Effector memory CD4-positive, alpha-beta T cell (primary cell): ENCODE measurements at places on chromosomes 1 and 21.

DNA sequence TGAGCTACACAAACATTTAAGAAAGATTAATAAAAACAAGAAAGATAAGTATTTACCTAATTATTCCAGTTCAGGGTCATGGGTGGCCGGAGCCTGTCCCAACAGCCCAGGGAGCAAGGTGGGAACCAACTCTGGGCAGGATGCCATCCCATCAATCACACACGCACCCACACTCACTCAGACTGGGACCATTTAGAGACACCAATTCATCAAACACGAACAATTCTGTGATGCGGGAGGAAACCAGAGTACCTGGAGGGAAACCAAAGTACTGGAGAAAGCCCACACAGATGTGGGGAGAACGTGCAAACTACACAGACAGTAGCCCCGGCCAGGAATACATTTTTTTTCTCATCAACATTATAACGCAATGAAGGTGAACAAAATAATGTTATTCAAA is 16.2 kb downstream of the WASF2 start:
- H3K4me1 ChIP-seq = peaks cover 8% of the 10 kb centered on the region
- no peak overlapping the region for H3K27ac ChIP-seq
- H3K27me3 ChIP-seq = no peaks in the 10 kb centered on the region

- H3K36me3 ChIP-seq = no peaks in the 10 kb centered on the region
- no peaks in the 10 kb centered on the region for H3K4me1 ChIP-seq
- no peak overlapping the region for H3K4me3 ChIP-seq
- H3K27ac ChIP-seq = no peak overlapping the region
These were observed 292.4 kb downstream of the PLPP3 start for GRCh38 chr1:56286956-56287355.

DNA sequence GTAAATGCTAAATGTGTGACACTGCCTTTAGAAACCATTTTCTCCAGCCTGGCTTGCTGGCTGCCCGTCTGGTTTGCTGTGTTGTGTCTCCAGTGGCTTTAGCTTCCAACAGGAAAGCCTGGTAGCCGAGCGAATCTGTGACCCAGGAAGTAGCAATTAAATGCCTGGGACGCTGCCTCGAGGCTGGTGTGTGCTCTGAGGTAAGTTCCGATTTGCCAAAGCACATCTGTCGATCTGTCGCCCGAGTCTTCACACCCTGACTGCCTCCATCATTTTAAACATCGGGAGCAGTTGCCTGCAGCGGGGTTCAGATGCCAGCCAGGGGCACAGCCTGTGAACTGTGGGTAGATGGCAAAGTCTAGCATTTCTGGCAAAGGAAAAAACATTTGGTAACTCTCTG is 2.2 kb downstream of the MIB2 start:
- peaks cover 14% of the 10 kb centered on the region for H3K4me1 ChIP-seq
- no peak overlapping the region for H3K27ac ChIP-seq
- H3K4me3 ChIP-seq = no peak overlapping the region
- no peak for DNase-seq
- H3K27me3 ChIP-seq = no peaks in the 10 kb centered on the region

DNA sequence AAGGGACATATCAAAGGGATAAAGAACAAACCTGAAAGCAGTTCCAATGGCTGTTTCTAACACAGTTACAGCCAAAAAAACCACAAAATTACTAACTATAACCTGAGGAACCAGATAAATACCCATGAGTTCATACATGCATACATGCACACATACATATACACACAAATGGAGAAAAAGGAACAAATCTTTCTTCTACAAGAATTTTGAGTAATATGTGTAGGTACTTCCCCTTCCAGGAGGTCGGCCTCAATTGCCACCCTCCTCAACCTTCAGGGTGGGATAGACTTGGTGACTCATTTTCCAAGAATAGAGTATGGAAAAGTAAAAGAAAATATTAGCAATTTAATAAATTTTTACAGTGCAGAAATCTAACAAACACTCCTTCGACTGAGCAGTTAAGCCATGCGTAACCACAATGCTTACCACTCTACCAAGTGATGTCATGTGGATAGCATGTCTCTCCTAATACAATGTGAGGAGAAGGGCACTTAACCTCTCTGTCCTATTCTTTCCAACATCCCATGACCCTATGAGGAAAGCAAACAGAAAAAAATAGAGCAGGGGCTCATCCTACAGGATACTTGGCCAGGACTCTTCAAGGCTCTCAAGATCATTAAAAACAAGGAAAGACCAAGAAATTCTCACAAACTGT is 243.0 kb upstream of the RUNX1 start:
- no peaks in the 10 kb centered on the region for H3K36me3 ChIP-seq
- no peak overlapping the region for H3K4me3 ChIP-seq
- no peak overlapping the region for H3K27ac ChIP-seq
- no peaks in the 10 kb centered on the region for H3K27me3 ChIP-seq
- DNase-seq = no peak

- no peak for DNase-seq
- H3K27me3 ChIP-seq = no peaks in the 10 kb centered on the region
- no peak overlapping the region for H3K27ac ChIP-seq
- H3K36me3 ChIP-seq = no peaks in the 10 kb centered on the region
These were observed 9.2 kb downstream of the AGPAT3 start for GRCh38 chr21:43874085-43874805.

- DNase-seq = no peak
- no peak overlapping the region for H3K4me3 ChIP-seq
- H3K27ac ChIP-seq = no peak overlapping the region
- no peaks in the 10 kb centered on the region for H3K4me1 ChIP-seq
- H3K27me3 ChIP-seq = peaks cover 6% of the 10 kb centered on the region
These were observed 363.4 kb downstream of the PDE4B start for GRCh38 chr1:66156144-66156543.

DNA sequence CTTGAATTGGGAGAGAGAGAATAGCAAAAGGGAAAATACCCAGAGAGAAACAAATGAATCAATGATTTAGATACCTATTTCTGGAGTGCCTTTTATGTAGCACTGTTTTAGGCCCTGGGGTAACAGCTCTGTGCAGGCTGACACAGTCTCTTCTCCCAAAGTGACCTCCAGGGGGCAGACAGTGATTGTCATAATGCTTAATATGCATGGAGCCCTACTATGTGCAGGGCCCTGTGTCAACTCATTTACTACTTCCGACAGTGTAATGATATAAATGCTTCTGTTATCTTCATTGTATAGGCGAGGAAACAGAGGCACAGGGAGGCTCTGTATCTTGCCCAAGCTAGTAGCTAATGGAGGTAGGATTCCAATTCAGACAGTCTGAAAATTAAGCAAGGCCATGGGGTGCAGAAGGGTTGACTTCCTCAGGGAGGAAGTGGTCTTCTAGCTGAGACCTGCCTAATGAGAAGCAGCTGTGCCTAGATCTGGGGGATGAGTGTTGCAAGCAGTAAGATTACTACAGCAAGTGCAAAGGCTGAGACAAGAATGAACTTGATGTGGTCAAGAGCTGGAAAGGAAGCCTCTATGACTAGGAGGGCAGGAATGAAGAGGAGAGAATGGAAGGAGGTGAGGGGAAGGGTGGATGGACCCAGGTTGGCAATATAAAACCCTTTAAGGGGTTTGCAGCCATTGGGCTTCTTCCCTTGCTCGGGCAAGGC is 16.2 kb upstream of the SERINC2 start:
- peaks cover 3% of the 10 kb centered on the region for H3K4me1 ChIP-seq
- DNase-seq = no peak
- H3K27ac ChIP-seq = no peak overlapping the region
- H3K27me3 ChIP-seq = no peaks in the 10 kb centered on the region

GRCh38 chr1:4133297-4133938 is 233.3 kb upstream of the C1orf174 start:
- no peaks in the 10 kb centered on the region for H3K36me3 ChIP-seq
- H3K4me1 ChIP-seq = no peaks in the 10 kb centered on the region
- no peak overlapping the region for H3K4me3 ChIP-seq
- H3K27me3 ChIP-seq = no peaks in the 10 kb centered on the region
- no peak overlapping the region for H3K27ac ChIP-seq

- no peak overlapping the region for H3K27ac ChIP-seq
- no peak for DNase-seq
- no peaks in the 10 kb centered on the region for H3K36me3 ChIP-seq
- H3K4me1 ChIP-seq = no peaks in the 10 kb centered on the region
- no peaks in the 10 kb centered on the region for H3K27me3 ChIP-seq
- no peak overlapping the region for H3K4me3 ChIP-seq
These were observed 494.7 kb downstream of the SMYD3 start for GRCh38 chr1:246012341-246012740.

- no peak for DNase-seq
- H3K36me3 ChIP-seq = no peaks in the 10 kb centered on the region
- H3K4me3 ChIP-seq = no peak overlapping the region
- H3K4me1 ChIP-seq = no peaks in the 10 kb centered on the region
- no peak overlapping the region for H3K27ac ChIP-seq
These were observed 1793.9 kb downstream of the NCAM2 start for GRCh38 chr21:22791986-22792560.

DNA sequence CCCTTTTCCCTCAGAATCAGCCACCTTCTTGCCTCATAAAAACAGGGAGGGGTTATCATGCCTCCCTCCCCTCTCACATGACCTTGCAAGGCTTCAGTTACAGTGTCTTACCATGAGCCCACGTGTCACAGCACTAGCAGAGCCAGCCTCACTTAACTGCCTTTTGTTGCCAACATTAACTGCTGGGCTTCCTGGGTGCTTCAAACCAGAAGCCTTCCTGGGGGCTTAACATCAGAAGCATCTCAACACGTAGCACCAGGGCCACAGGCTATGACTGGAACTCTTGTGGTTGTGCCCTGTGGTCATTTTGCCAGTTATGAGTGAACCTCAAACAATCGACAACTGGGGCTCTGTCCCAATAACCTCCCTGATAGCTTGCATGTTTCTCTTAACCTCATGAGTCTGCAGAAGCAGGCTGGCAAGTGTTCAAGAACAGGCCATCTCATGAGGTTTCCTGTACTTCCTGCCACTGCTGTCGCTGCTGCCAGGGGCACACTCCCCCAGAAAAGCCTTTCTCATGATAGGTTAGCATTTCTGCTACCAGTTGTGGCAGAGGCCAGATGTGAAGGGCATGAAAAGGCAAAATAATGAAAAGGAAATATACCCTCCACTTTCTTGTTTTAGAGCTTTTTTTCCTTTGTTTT is 132.2 kb downstream of the GLUL start:
- H3K36me3 ChIP-seq = no peaks in the 10 kb centered on the region
- DNase-seq = peak; percentile 33
- H3K27ac ChIP-seq = peak overlapping the region; percentile 43
- H3K27me3 ChIP-seq = no peaks in the 10 kb centered on the region
- H3K4me1 ChIP-seq = peaks cover 8% of the 10 kb centered on the region
